ENCODE measurements at places on chromosomes 6 and 20.

DNA sequence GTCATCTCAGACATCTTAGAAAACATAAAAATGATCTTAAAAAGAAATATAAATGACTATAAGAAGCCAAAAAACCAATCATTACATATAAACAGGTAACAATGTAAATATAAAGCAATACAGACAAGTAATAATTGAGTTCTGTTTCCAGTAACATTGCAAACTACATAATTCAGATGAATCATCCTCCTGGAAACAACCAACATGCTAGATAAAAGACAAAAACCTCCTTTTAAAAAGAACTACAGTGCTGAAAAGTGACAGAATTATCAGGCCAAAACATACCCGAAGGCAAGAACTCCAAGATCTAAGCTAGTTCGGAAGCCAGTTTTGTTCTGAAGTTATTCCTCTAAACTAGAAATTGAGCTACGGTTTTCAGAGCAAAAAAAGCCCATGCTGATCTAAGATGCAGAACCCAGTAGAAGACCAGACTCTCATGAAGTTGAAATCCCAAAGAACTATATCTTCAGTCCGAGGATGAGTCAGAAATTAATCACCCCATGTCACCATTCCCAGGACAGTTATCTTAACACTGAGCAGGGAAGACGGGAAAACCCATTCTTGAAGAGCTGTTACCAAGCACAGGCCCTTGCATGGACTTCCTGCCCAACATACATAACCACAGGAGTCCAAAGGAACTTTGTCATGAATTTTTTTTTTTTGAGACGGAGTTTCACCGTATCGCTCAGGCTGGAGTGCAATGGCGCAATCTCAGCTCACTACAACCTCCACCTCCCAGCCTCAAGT is 9.8 kb downstream of the PGM3 start:
- DNase-seq = peak; percentile 77

- no peak for DNase-seq
These were observed 144.3 kb downstream of the OR2B2 start for GRCh38 chr6:27767851-27768250.

DNA sequence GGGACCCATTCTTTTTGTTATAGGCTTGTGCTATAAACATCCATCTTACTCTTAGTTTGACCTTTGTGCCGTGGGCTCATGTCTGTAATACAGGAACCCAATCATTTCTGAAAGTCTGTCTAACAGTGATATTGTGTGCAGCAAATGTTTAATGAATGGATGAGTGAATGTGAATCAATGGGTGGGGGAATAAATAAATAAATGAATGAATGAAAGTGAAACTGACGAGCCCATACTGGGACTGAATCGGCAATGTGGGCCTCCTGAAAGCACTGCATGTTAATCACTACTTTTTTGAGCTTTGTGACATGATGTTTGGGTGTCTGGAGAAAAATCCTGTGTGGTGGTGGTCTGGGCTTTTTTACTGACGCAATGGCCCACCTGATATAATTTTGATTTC is 175.0 kb downstream of the GMPR start:
- DNase-seq = no peak

DNA sequence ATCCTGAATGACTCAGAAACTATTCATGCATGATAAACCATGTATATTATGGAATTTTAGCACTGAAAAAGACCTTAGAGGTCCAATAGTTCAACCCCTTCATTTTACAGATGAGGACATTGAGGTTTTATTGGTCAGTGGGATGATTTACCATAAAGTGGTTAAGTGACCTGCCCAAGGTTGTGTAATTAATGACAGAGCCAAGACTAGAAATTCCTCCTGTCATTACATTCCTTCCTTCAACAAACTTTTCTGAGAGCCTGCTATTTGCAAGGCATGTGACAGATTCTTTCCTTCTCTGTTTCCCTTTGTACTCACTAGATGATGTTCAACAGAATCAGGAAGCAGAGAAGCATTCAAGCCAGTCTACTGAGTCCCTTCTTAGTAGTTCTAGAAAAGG is 170.7 kb upstream of the KCNK16 start:
- no peak for DNase-seq

DNA sequence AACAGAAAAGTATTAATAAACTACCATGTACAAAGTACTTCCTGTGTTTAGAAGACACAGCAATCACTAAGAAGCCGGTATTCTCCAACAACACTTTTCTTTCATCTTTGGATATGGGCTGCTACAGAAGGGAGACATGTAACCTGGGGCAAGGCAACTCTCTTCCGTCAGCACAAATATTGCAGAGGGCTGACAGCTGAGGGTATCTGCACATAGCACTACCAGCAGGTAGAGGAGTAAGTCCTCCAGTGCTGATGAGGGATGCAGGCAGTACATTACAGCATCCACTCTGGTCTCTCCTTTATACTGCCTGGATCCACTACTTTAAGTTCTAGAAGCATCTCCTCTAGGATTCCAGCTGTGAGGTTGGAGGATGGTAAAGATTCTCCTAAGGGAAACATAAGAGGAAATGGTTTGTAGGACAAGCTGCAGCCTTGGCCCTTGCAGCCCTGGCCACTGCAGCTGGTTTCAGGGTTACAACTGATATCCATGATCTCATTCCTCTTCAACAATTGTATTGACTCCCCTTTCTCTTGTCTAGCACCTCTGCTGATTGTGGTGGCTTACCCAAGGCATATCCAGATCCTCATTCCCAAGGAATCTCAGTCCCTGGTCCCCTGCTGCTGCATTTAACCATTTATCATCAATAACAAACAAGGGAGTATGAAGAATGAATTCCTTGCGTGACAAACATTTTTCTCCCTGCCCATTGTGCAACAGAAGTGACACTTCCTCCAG is 110.7 kb upstream of the ADGRF1 start:
- peak; percentile 75 for DNase-seq

GRCh38 chr6:53041356-53041755 is 23.8 kb upstream of the FBXO9 start:
- peak; percentile 23 for DNase-seq

DNA sequence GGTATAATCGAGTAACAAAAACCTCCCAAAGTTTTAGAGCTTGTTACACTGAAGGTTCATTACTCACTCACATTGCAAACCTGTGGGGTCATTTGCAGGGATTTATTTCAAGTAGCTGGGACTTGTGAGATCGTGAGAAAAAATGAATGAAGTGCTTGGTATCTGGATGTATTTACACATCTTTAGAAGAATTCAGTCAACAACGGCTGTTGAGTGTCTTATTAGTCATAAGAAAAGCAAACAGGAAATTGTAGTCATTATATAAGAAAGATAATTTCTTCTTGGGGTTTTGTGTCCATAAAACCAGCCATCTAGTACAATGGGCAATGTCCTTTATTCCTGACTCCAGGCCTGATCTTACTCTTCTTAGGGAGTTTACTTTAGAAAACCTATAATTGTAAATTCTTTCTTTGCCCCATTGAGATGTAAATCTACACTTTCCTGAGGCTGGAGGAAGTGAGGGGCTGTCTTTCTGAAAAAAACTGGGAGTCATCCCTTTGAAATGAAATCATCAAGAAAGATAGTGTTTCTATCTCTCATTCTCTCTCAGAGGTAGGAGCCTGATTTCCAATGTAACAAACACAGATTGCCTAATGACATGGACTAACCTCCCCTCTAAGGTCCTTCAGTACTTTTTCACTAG is 202.5 kb upstream of the ASCC3 start:
- DNase-seq = peak; percentile 21
